ENCODE measurements at places on chromosomes 5 and 9. TPM values are rescaled to one million over a fixed set of nuclear protein-coding genes. Genes with fewer than 3 reads are reported as not detected.
A peak's percentile ranks its signal among the peaks of the same experiment; 100 is the strongest.

DNA sequence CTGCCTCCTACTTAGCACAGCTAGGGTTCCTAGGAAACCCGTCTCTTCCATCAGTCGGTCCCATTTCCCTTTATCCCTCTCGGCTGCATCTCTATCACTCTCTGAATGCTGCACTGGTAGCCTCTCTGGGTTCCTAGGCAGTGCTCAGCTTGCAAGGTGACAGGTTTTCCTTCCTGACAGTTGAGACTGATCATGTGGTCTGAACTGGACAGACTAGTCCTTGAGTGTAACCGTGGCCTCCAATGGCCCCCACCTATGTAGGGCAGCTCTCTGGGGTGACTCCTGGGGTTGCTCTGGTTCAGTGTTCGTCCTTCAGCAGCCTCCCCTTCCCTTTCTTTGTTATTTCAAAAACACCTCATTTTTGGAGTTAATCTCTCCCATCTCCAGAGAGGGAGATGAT is 3.8 kb downstream of the TMEM8B start:
- DNase-seq: no peak

DNA sequence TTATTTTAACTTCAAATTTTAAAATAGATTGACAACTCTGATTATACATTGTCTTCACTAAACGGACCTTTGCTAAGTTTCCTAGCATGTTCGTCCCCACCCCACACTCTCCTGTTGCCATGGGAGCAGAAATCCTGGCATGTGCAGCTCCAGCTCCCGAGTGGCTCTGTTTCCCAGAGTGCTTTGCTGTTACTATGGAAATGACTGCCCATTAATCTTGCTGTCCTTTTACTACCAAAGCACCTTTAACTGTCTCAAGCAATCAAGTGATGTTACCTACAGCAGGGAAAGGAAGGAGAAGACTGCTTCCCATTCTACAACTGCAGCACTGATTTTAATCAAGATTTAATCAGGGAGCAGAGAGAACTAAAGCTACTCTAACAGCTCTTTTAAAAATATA is 212.0 kb upstream of the KIF2A start:
- DNase-seq: no peak

DNA sequence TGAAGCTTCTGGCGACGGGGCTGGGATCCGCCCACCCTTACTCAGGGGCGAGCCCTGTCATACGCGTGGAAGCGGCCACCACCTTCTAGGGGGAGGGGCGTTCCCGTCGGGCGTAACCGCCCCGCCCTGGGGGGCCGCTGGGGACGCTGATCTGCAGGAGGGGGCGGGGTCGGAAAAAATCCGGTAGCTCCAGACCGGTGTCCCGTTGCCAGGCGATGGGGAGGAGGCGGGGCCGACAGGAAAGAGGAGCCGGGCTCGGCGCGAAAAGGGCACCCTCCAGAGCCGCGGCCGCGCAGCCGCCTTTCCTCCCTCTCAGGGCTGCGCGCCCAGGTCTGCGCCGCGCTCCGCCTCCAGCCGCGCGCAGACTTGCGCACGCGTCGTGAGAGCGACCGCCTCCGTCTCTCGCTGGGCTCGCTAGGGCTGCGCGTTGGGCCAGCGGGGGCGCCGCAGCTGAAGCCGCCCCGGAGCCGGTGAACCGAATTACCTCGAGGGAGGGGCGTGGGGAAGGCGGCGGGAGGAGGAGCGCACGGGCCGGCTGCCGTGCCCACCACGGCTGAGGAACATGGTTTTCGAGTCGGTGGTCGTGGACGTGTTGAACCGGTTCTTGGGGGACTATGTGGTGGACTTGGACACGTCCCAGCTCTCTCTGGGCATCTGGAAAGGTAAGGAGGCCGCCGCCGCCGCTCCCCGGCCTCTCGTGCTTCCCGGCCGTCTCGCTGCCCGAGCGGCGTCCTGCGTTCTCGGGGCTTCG is at the start of gene VPS13A:
TSS of gene VPS13A (plus strand) at position 392 of the 751 bp plus-strand sequence. CDS start at position 563, 171 bp downstream.
- peak; percentile 97 for DNase-seq

Gene GFM2
- 16.1 TPM for total RNA-seq

All from posterior vena cava (tissue), 2 donors.